ENCODE measurements at places on chromosomes 11 and 22.

DNA sequence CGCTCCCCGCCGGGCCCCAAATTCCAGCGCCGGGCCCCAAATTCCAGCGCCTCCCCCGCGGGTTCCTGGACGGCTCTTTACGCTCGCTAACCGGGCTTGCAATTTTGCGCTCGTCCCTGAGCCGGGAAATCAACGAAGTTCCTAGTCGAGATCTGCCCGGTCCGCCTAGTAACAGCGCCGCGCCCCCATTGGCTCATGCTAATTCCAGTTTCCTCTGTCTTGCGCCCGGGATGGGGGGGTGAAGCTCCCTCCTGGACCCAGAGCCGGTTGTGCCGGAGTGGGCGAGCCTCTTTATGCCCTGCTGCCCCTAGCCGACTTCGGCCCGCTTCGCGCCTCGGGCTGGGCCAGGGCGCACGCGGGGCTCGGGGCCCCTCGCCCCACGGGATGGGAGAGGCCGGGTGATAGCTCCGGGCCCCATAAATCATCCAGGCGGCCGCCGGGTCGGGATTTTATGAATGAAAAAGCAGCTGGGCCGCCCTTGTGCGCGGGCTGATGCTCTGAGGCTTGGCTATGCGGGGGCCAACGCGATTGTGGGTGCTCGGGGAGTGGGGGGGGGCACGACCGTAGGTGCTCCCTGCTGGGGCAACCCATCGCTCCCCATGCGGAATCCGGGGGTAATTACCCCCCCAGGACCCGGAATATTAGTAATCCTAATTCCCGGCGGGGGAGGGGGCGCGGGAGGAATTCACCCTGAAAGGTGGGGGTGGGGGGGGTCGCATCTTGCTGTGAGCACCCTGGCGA is 1.8 kb upstream of the CCND1 start:
- DNase-seq, result peak; percentile 96

DNA sequence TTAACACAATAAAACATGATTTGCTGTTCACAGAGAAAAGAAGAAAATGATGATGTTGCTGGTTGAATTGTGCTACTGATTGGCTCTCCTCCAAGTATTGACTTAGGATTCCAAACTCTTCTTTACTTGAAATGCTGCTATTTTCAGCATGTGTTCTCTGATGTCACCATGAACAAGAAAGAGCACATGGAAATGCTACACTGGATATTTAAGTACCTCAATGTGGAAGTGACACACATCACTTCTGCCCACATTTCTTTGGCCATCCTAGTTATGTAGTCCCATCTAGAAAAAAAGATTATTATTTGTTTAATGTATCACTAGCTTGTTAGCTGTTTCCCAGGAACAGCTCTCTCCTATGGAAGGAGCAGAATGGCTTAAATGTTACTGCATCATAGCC is 27.2 kb downstream of the OR52B2 start:
- DNase-seq, result no peak

GRCh38 chr11:46930089-46930488 is 6.5 kb upstream of the CSTPP1 start:
- DNase-seq, result peak; percentile 64

GRCh38 chr11:73591743-73592142 is 6.2 kb downstream of the FAM168A start:
- DNase-seq, result no peak

DNA sequence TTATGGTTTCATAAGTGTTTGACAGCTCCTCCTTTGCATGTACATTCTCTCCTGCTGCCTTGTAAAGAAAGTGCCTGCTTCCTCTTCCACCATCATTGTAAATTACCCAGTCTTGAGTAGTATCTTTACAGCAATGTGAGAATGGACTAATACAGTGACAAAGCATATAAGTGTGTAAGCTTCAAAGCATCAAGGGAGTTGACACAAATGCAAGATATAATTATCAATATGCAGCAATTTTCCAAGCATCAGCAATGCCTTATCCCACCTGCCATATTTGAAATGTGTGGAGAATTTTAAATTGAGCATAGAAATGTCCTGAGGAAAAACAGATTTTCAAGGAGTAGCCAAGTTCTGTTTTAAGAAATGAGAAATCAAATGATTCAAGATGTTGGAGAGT is 1.7 kb upstream of the OR5AL1 start:
- DNase-seq, result no peak

DNA sequence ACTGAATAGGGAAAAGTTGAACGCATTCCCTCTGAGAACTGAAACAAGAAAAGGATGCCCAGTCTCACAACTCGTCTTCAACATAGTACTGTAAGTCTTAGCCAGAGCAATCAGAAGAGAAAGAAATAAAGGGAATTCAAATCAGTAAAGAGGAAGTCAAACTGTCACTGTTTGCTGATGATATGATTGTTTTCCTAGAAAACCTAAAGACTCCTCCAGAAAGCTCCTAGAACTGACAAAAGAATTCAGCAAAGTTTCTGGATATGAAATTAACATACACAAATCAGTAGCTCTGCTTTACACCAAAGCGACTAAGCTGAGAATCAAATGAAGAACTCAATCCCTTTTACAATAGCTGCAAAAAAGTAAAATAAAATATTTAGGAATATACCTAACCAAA is 471.2 kb upstream of the CNTN5 start:
- no peak for DNase-seq

DNA sequence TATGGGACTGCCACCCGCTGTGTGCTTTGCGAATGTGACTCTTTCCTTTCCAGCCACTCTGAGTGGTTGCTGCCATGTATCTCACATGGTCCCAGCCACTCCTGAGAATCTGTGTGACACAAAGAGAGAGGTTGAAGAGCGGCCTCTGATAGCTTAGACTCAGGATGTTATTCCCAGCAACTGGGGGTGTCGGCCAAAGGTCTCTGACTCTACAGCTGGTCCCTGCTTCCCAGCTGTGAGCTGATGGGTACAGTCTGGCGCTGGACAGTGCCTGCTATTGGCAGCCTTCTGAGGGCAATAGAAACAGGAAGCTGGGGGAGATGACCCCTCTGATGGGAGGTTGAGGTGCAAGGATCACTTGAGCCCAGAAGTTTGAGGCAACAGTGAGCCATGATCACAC is 105.1 kb downstream of the RRAS2 start:
- DNase-seq, result no peak

GRCh38 chr11:90391756-90392155 is 168.9 kb upstream of the CHORDC1 start:
- DNase-seq, result no peak

GRCh38 chr11:117145393-117145761 is 1.3 kb downstream of the PAFAH1B2 start:
- DNase-seq, result peak; percentile 47

- DNase-seq, result no peak
Observed at GRCh38 chr22:19862619-19863246, 8.1 kb upstream of the GNB1L start.

- peak; percentile 42 for DNase-seq
Observed at GRCh38 chr11:65310215-65310614, 4.5 kb upstream of the CDC42EP2 start.

DNA sequence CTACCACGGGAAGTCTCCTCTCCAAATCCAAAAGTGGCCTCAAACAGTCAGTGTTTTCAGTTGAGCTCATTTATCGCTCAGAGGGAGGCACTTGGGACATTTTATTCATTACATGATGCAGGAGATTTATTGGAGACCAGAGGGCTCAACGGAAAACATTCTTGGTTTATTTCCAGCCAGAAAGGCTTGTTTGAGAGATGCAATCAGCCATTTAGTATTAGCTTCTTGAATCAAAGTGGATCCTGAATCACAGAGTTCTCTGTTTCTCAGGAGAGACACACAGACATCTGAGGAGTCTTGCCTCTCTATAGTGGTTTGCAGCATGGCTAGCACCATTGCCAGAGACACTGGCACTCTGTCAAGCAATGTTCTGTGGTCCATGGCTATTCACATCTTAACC is 31.5 kb downstream of the CD44 start:
- DNase-seq, result no peak

DNA sequence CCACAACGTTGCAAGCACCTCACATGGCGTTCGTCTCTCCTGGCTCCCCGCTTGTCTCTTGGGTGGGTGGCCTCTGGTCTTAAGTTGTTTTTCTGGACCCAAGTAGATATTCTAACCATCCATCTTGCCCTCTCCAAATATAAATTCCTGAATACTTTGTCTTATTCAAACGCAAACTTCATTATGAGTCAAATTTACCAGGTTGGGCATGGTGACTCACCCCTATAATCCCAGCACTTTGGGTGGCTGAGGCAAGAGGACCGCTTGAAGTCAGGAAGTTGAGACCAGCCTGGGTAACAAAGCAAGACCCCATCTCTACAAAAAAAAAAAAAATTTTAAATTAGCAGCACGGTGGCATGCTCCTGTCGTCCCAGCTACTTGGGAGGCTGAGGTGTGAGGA is 5.1 kb upstream of the IGSF9B start:
- DNase-seq, result no peak

GRCh38 chr22:21591695-21592094 is 24.2 kb downstream of the UBE2L3 start:
- DNase-seq, result no peak

DNA sequence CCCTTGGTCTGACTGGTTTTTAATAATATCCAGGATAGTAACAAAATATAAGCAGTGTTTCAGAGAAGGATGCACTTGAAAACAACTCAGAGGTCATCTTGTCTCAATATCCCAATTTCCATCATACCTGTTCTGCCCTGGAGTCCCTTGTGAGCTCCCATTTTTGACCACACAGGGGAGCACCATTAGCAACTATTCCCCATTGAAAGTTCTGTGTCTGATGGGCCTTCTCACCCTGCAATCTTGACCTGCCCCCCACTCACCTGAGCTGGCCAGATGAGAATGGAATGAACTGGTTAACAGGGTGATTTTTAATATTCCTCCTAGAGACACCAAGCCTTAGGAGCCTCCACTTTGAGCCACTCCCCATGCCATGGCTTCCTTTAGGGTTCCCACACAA is 3.8 kb upstream of the CAPN5 start:
- DNase-seq, result no peak

DNA sequence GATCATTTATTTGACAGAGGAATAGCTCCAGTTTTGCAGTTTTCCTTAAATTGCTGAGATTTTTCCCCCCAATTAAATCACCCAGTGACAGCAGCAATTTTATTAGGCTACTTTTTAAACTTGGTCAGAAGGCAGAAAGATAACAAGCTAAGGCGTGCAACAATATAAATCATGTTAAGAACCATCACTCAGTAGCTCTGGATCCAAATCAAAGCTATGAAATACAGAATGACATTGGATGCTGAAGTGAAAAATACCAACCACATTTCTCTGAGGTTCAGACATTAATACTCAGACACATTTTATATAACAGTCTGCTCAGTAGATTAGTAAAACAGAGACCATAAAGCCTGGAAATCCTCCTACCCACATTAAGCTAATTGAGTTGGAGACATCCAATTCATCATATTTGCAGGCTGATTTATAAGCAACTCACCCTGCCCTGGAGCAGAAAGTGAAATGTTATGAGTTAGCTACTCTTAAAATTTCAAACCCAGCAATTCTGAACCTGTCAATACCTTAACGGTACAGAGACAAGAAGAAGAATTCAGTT is 1108.4 kb downstream of the DLG2 start:
- DNase-seq, result no peak

GRCh38 chr22:47176026-47176389 is 413.6 kb downstream of the TBC1D22A start:
- no peak for DNase-seq

DNA sequence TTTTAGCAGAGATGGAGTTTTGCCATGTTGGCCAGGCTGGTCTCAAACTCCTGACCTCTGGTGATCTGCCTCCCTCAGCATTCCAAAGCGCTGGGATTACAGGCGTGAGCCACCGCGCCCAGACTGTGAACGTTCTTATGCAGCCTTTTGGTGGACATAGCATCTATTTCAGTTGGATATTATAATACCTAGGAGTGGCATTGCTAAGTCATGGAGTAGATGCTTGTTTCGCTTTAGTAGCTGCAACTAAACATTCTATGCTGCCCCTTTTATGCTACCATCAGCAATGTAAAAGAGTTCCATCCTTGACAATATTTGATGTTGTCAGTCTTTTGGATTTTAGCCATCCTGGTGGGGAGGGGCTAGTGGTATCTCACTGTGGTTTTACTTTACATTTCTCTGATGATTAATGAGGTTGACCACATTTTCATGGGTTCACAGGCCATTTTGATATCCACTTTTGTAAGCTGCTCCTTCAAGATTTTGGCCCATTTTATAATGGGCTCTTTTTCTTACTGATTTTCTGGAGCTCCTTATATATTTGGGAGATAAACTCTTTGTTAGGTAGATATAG is 16.5 kb upstream of the APOBEC3A start:
- peak; percentile 48 for DNase-seq

DNA sequence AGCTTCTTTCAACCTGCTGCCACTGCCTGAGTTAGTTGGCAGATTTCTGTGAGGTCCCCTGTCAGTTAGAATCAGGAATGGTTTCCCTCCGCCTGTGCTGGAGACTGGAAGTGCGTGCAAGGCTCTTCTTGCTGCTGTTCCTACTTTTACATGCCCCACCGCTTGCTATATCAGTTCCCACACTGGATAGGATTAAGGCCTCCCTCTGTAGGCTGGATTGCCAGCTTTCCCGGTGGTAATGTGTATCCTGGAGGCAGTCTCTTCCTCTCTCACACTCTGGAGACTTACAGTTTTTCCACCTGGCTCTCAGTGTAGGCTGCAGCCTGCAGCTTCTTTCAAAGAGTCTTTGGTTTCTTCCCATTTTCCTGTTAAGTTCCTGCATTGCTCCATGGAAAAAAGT is 66.5 kb downstream of the ARHGAP42 start:
- DNase-seq, result peak; percentile 13

DNA sequence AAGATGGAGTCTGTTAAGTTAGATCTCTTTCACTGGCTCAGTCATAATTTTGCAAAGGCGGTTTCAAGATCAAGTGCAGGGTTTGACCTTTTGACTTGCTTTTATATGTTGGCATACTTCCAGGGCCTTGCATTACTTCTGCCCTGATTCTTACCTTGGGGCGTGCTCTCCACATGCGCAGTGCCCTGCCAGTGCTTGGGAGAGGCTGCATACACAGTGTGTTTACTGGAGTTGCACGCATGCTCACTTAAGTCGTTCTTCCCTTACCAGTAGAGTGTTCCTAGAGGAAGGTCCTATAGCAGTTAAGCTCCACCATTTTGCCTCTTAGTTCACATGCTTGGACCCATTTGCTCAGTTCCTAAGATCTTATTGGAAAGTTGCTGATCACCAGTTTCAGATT is 21.0 kb upstream of the TMEM123 start:
- no peak for DNase-seq

DNA sequence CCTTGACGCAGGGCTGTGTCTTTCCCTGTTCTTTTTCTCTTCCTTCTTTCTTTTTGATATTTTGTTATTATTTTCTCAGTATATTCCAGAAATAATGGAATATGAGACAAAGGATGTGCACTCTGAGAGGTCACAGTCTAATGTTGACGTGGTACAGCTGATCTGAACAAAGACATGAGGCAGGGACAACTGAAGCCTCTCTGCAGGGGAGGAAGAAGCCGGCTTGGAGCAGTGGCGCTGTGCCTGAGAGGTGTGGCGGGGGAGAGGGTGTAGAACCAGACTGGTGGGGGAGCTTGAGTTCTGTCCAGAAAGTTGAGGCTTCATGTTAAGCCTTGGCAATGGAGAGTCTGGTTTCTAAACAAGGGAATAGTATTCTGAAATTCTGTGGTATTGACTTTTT is 34.7 kb downstream of the ADAMTS15 start:
- DNase-seq, result no peak
